ENCODE measurements at places on chromosomes 7 and 10.

GRCh38 chr7:73681031-73681430 lies 2.2 kb downstream of the DNAJC30 start:
- DNase-seq: no peak

DNA sequence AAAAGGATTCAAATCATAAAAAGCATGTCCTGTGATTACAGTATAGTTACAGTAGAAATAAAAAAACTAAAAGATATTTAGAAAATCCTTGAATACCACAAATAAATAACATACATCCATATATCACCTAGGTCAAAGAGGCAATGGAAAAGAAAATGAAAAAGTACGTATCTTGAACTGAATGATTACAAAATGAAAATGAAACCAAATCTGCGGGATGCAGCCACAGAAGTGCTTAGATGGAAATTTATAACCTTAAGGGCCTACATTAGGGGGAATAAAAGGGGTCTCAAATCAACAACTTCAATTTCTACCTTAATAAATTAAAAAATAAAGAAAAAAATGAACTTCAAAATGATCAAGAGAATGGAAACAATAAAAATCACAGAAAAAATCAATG lies 879.0 kb upstream of the CELF2 start:
- peak; percentile 25 for DNase-seq

GRCh38 chr10:6382081-6382480 lies 179.3 kb downstream of the PFKFB3 start:
- DNase-seq: peak; percentile 27

DNA sequence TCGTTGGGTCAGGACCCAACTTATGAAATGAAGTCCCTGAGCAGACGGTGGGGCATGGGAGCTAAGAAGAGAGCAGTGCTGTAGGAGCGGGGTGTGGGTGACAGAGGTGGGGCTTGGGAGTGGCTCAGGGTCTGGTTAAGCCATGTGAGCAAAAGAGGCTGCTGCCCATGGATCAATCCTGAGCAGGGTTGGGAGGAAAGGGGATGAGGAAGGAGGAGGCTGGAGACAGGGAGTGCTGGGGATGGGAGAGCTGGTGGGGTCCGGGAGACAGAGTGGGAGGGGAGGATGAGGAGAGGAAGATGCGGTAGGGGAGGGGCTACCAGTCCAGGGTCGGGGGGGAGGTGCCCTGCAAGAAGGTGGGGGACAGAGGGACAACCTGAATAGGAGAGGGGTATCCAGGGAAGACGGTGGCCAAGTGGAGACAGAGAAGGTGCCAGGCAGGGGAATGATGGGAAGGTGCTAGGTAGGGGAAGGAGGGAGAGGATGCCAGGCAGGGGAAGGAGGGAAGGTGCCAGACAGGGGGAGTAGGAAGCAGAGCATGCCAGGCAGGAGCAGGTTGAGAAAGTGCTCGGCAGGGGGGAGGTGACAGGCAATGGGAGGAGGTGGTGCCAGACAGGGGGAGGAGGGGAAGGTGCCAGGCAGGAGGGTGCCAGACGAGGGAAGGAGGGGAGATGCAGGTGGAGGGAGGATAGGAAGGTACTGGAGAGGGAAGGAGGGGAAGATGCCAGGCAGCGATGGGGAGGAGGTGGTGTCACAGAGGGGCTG lies 27.5 kb upstream of the SMARCD3 start:
- DNase-seq: no peak

DNA sequence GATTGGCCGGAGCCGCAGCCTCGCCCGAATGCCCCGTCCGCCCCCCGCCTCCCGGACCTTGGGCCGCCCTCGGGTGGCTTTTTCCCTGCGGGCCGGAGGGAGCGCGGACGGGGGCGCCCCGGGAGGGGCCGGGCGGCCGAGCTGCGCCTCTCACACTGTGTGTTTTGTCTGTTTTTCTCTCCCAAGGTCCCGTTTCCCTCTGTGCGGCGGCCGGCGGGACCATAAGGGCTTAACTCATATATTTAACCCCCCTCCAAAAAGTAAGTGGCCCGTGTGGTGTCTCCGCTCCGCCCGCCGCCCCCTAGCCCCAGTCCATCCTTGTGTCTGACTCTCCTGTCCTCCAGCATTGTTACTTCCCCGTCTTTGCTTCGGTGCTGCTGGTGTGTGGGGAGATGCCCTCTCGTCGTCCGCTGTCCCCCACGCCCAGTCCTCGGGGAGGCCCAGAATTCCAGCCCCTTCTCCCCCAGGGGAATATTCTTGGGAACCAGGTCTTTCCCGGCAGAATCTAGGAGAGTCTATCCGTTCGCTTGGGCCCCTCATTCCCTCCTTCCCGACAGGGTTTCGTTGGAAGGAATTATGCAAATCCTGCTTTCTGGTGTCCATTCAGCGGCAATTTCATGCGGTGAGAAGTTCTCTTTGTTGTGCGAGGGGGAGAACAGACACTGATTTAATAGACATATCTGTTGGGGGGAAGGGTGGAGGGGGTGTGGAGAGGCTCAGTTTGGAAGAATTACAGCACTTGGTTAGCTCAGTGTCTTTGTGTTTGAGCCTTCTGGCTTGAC lies 1.3 kb downstream of the LCOR start:
- DNase-seq: no peak

Data from CD4-positive, alpha-beta T cell treated with Interferon alpha-2 for 1 hour (primary cell).